ENCODE measurements at places on chromosomes 2 and 18. TPM values are rescaled to one million over a fixed set of nuclear protein-coding genes. Genes with fewer than 3 reads are reported as not detected.

GRCh38 chr2:75173740-75174139, 25.6 kb downstream of the TACR1 start:
- H3K36me3 ChIP-seq, result no peaks in the 10 kb centered on the region
- H3K27me3 ChIP-seq, result peaks cover 3% of the 10 kb centered on the region
- no peak overlapping the region for H3K4me3 ChIP-seq

- H3K4me1 ChIP-seq, result peaks cover 7% of the 10 kb centered on the region
- H3K4me3 ChIP-seq, result no peak overlapping the region
- H3K27ac ChIP-seq, result no peak overlapping the region
- no peaks in the 10 kb centered on the region for H3K27me3 ChIP-seq
- H3K36me3 ChIP-seq, result peaks cover 18% of the 10 kb centered on the region
- peak; percentile 27 for DNase-seq
Observed at GRCh38 chr18:75198036-75198435, 10.9 kb downstream of the PTGR3 start.

- no peaks in the 10 kb centered on the region for H3K27me3 ChIP-seq
- H3K4me1 ChIP-seq, result peaks cover 15% of the 10 kb centered on the region
- H3K4me3 ChIP-seq, result no peak overlapping the region
- no peak overlapping the region for H3K27ac ChIP-seq
Observed at GRCh38 chr18:48486754-48487153, 52.1 kb upstream of the CTIF start.

- H3K27ac ChIP-seq, result no peak overlapping the region
- no peaks in the 10 kb centered on the region for H3K36me3 ChIP-seq
- no peaks in the 10 kb centered on the region for H3K4me1 ChIP-seq
- no peak overlapping the region for H3K4me3 ChIP-seq
- DNase-seq, result no peak
Observed at GRCh38 chr2:130875935-130876334, 39.2 kb downstream of the ARHGEF4 start.

DNA sequence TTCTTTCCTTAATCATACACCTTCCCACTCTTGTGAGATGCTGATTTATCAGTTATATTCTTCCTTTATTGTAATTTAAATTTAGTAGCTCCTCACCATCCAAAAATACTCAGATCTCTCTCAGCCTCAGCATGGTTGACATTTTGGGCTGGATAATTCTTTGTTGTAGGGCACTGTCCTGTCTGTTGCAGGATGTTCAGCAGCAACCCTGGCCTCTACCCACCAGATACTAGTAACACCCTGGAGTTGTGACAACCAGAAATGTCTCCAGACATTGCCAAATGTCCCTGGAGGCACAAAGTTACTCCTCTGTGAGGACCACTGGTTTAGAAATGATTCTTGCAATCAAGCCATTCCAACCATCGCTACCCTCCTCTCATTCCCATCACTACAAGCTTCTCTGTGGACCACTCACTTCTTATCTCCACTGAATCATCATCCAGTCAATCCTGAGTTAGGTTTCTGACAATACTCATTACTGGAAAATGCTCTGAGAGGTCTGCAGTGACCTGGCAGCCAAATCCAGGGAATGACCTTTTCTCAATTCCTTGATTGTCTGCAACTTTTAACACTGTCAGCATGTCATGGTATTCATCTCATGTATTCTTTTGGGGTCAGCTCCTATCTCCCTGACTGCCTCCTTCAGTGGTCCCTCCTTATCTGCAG, 43.3 kb downstream of the OSBPL6 start:
- no peaks in the 10 kb centered on the region for H3K27me3 ChIP-seq
- H3K4me3 ChIP-seq, result no peak overlapping the region
- H3K27ac ChIP-seq, result no peak overlapping the region
- H3K36me3 ChIP-seq, result no peaks in the 10 kb centered on the region
- peaks cover 4% of the 10 kb centered on the region for H3K4me1 ChIP-seq

- H3K36me3 ChIP-seq, result no peaks in the 10 kb centered on the region
- H3K4me1 ChIP-seq, result no peaks in the 10 kb centered on the region
- no peaks in the 10 kb centered on the region for H3K27me3 ChIP-seq
- DNase-seq, result no peak
- no peak overlapping the region for H3K27ac ChIP-seq
Observed at GRCh38 chr18:71038196-71038595, 749.4 kb downstream of the SOCS6 start.

GRCh38 chr2:56537756-56538155, 354.0 kb downstream of the CCDC85A start:
- no peaks in the 10 kb centered on the region for H3K36me3 ChIP-seq
- H3K27me3 ChIP-seq, result no peaks in the 10 kb centered on the region
- no peak overlapping the region for H3K4me3 ChIP-seq
- H3K27ac ChIP-seq, result no peak overlapping the region

Gene CFC1B
- total RNA-seq, result not detected

Gene CHN1
- total RNA-seq, result 58.4 TPM

Gene PAX8
- 0.28 TPM for total RNA-seq

Gene FKBP7
- 32.6 TPM for total RNA-seq

Gene GBX2
- not detected for total RNA-seq

Gene DSC3
- under 0.01 TPM for total RNA-seq

Gene CRACDL
- total RNA-seq, result not detected
